ENCODE measurements at places on chromosomes 4 and X.

GRCh38 chr4:170940043-170940724 lies 850.4 kb upstream of the AADAT start:
- no peak for ATAC-seq

DNA sequence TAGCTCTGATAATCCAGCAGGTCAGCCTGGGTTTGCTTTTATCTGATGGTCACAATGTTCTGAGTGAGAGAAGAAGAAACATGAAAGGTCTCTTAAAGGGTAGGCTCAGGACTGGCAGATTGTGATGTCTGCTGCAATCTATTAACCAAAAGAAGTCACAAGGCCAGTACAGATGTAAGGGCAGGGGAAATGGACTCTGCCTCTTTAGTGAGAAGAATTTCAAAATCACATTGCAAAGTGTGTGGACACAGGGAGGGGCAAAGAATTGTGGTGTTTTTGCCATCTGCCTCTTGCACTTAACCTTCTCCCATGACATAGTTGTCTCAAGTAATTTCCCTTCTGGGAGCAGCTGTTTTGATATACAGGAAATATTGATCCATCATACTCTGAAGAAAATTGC lies 40.9 kb downstream of the IL1RAPL1 start:
- ATAC-seq: no peak

GRCh38 chr4:41205130-41205529 lies 9.2 kb downstream of the APBB2 start:
- ATAC-seq: no peak

DNA sequence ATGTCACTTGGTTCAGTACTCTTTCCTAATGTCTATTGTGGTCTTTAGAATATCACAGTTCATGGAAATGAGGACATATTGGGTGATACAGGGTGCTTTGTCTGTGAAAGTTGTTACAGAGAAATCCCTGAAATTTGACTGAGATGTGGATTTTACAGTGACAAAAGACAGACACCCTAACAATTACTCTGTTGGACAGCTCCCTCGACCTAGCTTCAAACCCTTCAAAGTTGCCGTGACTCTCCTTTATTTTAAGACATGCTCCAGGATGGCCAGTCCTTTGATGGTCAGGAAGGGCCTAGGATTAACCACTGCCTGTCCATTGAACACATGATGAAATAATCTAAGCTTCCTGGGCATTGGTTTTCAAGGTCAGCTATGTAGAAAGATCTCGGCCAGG lies 4.0 kb downstream of the DCX start:
- ATAC-seq: no peak
